ENCODE measurements at places on chromosomes 6 and 20.

DNA sequence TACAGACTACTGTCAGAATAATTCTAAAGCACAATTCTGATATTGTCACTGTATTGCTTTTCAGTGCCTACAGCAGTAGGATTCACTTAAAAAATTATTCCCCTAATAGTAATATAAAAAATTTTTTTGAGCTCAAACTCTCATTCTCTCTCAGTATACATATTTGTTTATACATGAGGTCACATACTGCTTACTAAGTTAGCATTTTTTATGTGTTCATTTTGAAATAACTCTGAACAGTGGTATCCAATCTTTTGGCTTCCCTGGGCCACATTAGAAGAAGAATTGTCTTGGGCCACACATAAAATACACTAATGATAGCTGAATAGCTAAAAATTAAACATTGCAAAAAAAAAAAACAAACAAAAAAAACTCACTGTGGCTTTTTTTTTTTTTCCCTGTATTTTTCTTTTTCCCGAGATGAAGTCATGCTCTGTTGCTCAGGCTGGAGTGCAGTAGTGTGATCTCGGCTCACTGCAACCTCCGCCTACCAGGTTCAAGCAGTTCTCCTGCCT, 38.6 kb downstream of the ASXL1 start:
- DNase-seq: no peak

DNA sequence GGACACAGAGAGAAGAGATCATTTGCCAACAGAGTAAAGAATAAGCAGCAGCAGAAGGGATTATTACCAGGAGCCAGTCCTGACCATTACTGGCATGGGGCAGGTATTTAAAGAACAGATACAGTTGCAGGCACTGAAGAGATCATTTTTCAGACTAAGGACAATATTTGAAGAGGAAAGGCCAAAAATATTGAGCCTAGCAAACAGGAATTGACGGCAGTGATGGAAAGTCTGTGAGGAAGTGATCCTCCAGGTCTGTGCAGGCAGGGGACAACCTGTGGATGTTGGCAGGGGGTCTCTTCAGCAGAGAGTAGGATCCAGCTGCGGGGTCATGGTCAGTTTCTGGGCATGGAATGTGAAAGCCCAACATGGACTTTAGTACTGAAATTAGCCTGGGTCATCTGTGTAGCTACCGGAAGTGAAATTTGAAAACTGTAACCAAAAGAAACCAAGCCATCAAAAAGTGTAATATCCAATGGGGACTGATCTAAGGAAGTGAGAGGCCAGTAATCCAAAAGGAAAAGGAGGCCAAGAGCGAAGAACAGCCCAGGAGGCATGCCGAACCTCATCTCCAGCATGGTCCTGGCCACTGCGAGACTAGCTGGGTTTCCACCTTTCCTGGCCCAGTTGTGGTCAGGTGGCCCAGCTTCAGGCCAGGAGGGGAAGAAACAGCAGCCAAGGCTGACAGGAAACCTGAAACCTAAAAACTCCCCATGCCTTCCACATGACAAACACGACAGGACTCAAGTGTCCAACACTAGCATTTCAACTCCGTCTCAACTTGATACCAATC, 115.1 kb upstream of the TNFAIP3 start:
- no peak for DNase-seq

DNA sequence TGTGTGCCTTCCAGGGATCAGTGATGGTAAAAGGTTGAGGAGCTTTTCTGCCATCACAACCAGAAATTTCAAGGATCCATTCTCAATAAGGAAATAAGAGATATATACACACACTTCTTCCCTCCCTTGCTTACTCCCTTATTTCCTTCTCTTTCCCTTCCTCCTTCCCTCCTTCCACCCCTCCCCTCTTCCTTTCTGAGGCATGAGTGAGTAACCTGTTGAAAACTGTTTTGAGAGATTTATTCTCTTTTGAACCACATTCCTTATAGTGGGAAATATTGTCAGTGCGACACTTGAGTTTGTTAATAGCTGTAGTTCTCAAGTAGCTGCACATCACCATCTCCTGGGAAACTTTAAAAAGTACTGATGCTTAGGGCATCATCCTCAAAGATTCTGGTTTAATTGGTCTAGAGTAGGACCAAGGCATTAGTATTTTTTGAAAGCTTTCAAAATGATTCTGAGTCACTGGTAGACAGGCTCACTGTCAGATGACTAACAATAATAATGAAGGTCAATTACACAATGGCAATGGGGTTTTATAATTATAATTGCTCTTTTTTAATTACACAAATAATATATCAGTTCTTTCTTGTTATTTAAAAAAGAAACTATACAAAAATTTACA, 109.9 kb downstream of the POPDC3 start:
- DNase-seq: no peak

DNA sequence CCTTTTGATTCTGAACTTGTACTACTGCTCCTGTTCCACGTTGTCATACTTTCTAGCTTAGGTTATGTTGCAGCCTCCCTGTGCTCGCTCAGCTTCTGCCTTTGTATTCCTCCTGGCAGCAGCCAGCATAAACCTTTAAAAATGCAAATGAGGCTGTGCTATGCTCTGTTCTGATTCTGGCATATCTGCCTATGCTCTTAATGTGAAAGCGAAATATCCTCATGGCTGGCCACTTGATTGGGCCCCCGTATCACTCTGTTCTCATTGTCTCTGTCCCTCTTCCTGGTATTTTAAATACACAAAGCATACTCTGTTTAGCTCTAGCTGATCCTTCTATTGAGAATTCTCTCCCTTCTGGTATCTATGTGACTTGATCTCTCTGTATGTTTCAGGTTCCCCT, 139.0 kb downstream of the JARID2 start:
- no peak for DNase-seq

DNA sequence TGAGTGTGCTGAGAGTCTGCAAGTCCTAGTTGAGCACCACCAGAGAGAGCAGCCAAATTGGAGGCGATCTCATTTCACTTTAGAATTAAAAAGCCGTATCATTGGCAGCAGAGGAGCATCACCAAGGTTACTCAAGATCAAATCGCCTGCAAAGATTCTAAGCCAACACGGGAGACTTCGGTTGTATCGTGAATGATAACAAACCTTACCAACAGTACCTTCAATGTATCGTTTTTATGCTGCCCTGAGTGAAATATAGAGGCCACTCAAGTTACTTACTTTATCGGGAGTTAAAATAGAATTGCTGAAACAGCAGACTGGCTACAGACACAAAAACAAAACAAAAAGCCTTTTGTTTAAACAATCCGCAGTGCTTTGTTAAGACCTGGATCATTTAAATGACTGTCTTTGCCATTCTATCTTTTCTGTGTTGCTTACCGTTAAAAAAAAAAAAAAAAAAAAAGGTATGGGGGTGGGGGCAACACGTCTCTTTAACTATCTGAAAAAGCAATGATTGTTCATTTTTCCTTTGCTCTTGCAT, 14.2 kb downstream of the NHSL1 start:
- DNase-seq: peak; percentile 11

- peak; percentile 35 for DNase-seq
These were observed 5.6 kb downstream of the SRSF3 start for GRCh38 chr6:36599791-36600209.

- no peak for DNase-seq
These were observed 8.7 kb downstream of the ZHX3 start for GRCh38 chr20:41308726-41309413.

- DNase-seq: no peak
These were observed 1286.0 kb upstream of the GJE1 start for GRCh38 chr6:140846503-140847261.

- DNase-seq: peak; percentile 28
These were observed 278.1 kb upstream of the SASH1 start for GRCh38 chr6:148064406-148065134.

GRCh38 chr6:125153391-125154117, at the start of gene TPD52L1:
TSS of gene TPD52L1 (plus strand) at chr6:125153773. CDS start at chr6:125153952, 179 bp downstream.
- DNase-seq: peak; percentile 81

DNA sequence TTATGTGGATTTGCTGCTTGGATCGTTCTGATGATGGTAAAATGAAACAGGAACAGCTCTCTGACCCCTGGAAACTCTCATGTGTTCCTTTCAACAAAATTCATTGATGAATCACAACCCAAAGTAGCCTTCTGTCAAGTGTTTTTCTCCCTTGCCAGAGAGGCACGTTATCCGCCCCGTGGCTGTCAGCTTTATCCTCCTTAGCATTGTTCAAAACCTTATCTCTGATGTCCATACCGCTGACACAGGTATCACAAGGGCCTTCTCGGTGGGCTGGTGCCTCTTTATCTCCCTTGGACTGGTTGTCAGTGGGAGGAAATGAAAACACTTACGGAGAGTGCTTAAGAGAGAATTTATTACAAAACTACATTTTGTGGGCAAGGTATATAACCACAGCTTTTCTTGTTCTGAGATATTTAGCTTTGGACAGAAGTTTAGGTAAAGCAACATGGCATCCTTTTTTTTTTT, 84.9 kb downstream of the TIAM2 start:
- no peak for DNase-seq

DNA sequence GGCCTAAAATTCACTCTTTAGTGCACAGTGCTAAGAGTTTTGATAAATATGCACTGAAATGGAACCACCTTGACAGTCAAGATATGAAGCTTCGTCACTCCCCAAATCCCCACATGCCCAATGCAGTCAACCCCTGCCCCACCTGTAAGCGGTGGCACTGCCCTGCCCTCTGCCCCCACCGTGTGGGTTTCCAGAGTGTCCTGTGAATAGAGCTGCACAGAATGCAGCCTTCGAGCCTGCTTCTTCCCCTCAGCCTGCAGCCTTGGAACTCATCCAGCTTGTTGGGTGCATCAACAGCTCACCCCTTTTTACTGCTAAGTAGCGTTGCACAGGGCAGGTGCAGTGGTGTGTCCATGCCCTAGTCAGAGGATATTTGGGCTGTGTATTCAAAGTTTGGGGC, 216.3 kb downstream of the SYNDIG1 start:
- DNase-seq: no peak

DNA sequence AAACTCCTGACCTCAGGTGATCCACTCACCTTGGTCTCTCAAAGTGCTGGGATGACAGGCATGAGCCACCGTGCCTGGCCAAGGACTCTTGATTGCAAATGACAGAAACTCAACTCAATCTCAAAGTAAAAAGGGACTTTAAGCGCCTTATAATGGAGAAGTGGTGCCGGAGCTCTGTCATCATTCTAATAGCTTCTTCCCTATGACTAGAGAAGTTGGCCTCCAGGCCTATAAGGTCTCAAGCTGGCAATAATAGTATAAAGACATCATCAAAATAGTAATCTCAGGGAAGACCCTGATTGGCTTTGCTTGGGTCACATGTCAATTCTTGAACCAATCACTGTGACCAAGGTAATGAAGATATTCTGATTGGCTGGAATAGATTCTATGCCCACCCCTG, 8.5 kb upstream of the KIAA1755 start:
- DNase-seq: no peak

DNA sequence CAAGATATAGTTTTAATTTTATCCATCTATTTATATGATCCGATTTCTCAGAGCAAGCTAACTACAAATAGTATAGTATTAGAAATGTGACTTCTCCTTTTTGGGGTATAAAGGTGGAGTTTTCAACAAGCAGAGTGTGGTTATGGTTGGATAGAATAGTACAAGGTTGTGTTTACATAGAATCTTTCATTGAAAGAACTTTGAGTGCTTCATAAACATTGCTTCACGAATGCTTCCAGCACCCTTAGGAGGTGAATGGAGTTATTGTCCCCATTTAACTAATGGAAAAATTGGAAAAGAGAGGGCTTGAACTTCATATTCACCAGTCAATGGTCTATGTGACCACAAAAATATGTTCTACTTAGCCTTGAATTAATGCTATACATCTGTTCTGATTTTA, 134.1 kb upstream of the CITED2 start:
- no peak for DNase-seq

DNA sequence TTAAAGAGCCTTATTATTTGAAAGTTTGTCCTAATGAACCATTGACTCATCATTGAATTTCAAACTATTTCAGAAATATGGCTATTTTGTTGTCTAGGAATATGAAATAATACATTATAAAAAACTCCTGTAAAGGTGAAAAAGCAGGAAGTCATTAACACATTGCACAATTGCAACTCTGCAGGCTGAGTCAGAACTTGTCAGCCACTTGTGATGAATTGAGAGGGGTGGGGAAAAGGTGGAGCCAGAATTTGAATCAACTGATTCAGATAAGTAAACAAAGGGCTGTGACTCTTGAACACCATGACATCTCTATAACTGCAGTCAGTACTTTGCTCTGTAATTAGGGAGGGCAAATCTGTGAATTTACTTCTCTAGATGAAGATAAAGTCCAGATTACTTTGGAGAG, 6.0 kb downstream of the C6orf141 start:
- DNase-seq: peak; percentile 15

DNA sequence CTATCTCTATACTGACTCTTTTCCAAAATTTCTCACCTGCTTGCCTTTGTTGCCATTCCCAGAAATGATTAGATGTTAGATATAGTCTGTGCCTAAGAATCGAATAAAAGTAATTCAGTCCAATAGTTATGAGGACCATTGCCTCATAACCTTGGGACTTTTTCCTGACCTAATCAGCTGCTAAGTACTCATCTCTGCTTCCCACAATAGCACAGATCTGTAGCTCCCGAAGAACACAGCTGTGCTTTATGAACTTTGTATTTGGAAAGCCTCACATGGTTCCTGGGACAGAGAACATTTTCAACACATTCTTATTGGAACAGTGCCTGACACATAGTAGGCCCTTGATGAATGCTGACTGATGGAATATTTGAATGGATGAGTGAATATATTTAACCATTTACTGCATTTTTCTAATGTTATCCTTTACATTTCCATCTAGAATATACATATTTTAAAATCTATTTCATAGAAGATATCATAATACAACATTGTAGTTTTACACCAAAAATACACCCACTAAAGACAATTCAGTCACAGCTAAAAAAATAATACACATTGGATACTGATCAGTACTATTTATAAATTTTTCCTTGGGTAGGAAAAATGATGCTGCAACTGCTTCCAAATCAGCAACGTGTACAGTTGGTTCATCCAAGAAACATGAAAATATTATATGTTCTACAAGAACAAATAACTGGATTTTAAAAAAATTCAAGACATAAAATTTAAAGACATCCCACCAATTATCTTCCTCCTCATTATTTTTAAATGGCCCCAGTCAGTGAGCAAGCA, 53.9 kb downstream of the HS3ST5 start:
- DNase-seq: no peak

DNA sequence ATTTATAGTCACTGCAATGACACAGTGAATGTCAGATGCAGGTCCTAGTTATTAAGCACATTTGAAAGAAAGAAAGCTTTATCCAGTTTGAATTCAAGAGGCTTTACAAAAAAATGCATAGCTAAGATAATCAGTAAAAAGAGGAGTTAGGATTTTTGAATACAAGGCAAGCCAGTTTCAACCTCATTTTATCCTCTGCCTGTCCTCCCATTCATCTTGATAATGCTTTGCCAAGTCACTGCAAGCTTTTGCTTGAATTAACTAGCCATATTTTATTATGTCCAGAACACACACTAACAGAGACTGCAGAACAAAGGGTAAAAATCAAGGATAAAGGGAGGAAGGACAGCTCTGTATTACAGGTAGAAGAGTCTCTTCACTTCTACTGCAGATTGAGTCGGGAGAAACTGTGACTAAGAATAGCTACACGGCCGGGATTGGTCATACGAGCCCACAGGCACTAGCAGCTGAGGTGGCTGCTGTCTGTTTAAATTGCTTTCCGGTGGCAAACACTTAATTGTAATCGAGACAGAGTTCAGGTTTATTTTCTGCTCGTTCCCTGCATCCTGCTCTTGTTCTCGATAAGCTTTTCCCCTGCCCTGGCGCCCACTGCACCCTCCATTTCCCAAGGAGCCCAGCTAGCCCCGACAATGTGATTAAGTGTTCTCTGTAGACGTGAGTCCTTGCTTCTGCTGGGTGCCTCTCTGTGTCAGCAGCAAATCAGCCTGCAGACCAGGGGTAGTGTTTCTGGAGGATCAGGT, 30.5 kb upstream of the AKAP12 start:
- no peak for DNase-seq
